ENCODE measurements at places on chromosomes 13 and 19.

- peak; percentile 74 for DNase-seq
Observed at GRCh38 chr19:43464134-43464775, 1.2 kb downstream of the LYPD3 start.

DNA sequence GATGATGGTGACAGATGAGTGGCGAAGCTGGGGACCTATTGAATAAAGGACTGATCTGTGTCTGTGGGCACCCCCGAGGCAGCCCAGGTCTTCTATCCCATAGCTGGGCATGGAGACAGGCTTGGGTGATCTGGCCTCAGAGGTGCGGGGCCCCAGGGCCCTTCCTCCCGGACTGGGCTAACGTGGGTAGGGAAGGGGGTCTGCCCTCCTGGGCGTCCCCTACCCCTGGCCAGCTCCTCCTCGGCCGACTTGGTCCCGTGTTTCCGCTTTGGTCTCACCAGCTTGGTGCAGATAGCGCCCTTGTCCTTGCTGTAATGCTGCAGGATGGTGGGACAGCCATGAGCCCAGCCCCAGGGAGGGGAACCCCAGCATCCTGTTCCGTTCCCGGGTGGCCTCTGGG, 3.3 kb downstream of the MATK start:
- DNase-seq, result no peak

GRCh38 chr19:10420444-10421239, at the start of gene PDE4A:
Gene PDE4A (plus strand): TSS chr19:10420538. CDS start chr19:10420765, 227 bp downstream.
- DNase-seq, result no peak

DNA sequence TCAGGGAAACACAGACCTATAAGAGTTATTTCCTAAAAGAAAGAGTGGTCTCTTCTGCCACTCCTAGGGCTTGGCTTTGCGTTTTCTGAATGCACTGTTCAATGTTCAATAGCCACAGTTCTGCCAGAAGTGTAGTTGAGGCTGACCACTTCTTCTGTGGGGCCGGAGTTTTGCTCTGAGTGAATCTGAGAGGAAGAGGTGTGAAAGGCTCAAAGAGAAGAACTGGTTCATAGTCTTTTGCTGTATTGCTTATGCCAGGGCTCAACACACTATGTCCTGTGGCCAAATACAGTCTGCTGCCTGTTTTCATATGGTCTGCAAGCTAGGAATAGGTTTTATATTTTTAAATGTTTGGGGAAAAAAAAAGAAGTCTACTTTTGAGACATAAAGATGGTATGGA, 128.2 kb downstream of the STOML3 start:
- no peak for DNase-seq

DNA sequence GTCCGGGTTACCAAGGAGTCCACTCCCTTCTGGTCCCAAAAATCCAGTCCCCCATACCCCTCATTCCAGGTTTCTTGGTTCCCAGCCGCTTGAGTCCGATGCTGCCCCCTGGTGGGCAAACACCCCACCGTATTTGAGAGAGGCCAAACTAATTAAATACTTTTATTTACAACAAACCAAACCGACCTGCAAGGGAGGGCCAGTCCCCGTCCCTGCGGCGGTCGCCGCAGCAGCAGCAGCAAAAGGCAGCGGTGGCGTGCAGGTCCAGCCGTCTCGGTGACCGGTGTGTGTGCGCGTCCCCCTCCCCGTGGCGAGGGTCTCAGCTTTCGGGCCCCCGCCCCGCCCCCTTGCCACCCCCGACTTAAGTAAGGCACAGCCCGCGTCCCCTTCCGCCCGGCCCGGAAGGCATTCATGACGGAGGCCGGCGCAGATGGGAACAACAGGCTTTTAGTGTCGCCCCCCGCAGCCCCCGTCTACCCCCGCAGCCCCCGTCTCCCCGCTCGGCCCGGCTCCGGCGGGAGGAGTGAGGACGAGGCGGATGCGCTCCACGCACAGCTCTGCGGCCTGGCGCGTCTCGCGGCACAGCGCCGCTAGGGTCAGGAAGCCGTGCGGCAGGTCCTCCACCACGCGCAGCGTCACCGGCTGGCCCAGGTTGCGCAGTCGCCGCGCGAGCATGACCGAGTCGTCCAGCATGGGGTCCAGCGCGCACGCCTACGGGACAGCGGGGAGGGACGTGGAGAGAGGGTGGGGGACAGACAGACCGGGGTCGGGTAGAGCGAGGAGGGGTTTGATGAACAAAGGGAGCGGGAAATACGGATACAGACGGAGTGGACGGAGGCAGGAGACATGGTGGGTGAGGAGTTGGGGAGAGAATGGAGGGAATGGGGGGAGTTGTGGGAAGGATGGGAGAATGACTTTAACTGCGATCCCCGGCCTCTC, 11.5 kb upstream of the CNFN start:
- DNase-seq, result peak; percentile 76

GRCh38 chr13:112131081-112131712, 64.2 kb downstream of the SOX1 start:
- no peak for DNase-seq

DNA sequence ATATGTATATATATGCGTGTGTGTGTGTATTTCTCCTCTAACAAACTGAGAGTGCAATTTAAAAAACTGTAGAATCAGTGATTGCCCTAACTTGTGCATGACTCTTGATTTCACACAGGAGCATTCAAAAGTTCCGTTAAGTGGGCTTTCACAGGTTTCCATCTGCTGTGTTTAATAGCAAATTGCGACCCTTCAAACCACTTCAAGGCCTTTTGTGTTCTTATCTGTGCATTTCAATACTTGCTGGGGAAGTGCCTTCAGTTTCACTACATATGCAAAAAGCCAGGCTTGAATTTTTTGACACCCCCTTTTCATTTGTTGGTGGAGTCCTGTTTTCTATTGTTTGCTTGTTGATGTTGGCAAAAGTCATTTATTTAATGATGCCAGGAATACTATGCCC, 158.0 kb downstream of the TM9SF2 start:
- peak; percentile 12 for DNase-seq

GRCh38 chr19:17718947-17719711, at the start of gene MAP1S:
Gene MAP1S (plus strand): TSS chr19:17719480. CDS start chr19:17719503, 23 bp downstream.
- DNase-seq, result peak; percentile 70

GRCh38 chr13:24495151-24495729, 17.3 kb downstream of the PARP4 start:
- no peak for DNase-seq

DNA sequence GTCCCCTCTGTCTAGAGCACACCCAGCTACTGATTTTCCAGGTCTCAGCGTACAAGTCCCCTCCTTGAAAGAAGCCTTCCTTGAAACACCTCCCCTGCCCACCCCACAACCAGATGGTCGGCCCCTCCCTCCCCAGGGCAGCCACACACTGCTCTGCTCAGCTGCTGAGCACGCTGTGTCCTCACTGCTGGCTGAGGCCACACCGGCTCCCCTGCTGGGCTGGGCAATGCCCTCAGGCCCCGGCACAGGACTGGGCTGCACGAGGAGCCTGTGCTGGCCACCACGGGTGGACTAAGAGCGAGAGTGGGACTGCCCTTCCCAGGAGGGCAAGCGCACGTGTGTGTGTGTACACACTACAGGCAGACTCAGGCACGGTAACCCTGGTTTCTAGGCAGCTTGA, 11.8 kb upstream of the RSPH6A start:
- no peak for DNase-seq

DNA sequence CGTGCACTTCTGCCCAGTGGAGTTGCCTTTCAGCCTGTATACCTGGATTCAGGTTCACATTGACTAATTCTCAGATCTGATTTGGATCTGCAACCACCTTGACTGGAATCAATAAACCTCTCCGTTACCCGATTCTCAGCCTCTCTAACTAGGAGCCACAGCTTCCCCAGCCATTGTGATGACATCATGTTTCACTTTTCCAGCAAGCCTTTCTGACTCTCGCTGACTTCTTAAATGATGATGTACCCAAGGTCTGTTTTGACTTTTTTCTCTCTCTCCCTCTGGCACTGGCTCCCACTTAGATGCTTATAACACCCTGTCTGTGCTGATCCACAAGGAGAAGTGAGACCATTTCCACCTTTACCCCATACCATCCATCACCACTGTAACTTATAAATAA, 13.5 kb upstream of the FAM124A start:
- no peak for DNase-seq

DNA sequence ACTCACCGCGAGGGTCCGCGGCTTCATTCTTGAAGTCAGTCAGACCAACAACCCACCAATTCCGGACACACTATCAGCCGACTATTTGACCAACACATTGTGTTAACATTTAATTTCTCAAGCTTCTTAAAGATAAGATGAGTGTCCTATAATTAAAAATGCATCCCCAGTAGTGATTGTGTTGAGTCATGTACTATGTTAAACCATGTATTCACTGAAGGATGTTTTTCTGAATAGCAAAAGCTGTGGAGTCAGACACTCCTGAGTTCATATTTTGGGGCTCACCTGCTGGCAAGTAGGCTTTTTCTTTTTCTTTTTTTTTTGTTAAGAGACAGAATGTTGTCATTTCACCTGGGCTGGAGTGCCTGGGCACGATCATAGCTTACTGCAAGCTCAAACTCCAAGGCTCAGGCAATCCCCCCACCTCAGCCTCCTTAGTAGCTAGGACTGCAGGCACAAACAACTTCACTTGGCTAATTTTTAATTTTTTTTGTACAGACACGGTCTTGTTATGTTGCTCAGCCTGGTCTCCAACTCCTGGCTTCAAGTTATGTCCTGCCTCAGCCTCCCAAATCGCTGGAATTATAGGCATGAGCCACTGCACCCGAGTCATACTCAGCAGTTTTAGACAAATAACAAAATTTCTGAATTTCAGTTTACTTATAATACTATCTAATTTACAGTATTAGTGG, 606.9 kb downstream of the PCDH9 start:
- DNase-seq, result no peak

GRCh38 chr19:45922281-45922680, 7.7 kb upstream of the NANOS2 start:
- DNase-seq, result no peak

DNA sequence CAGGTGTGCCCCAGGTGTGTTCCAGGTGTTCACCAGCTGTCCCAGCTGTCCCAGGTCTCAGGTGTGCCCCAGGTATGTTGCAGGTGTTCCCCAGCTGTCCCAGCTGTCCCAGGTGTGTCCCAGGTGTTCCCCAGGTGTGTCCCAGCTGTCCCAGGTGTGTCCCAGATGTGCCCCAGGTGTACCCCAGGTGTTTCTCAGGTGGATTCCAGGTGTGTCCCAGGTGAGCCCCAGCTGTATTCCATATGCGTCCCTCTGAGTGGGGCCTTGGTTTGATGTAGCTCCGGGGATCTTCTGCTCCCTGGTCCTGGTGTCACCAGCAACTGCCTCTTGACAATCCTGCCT, 719 bp upstream of the GRK1 start:
- DNase-seq, result no peak

- DNase-seq, result no peak
Observed at GRCh38 chr19:18502246-18502637, 19.6 kb downstream of the ELL start.

GRCh38 chr19:19420570-19421298, 15.3 kb downstream of the GATAD2A start:
- DNase-seq, result no peak

- no peak for DNase-seq
Observed at GRCh38 chr19:47598407-47599349, 10.3 kb upstream of the BICRA start.

DNA sequence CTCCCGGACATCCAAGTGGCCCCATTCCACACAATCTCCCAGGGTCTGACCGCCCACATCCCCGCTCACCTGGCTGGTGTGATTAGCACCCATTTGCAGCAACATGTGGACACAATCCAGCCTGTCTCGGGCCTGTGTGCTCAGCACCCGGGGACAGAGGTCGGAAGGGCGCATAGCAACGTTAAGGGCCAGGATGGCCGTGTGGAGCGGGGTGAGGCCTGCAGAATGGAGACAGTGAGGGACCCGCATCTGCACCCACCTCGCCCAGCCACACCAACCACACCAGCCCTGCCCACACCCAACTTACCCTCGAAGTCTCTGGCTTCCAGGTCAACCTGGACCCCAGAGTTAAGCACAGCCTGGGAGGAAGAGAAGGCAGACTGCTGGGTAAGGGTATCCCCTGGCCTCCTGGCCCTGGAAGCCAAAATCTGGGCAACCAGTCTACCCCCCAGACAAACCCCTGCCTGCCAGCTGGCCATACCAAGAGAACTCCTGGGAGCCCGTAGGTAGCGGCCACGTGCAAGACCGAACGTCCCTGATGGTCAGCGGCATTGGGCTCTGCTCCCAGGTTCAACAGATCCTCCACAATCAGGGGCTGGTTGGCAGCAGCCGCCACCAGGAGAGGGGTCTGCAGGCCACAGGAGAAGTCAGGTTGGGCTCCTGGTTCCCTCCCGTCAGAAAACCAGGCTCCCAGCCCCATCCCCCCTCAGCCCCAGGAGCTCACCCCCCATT, 4.3 kb downstream of the NFKBID start:
- DNase-seq, result no peak

- no peak for DNase-seq
Observed at GRCh38 chr19:44702551-44703176, 3.7 kb downstream of the CEACAM16 start.
